LHCN-M2 (cell line): ENCODE measurements at places on chromosomes 7 and 10.

GRCh38 chr7:30278849-30279652 is 5.3 kb upstream of the ZNRF2 start:
- no peak for DNase-seq

DNA sequence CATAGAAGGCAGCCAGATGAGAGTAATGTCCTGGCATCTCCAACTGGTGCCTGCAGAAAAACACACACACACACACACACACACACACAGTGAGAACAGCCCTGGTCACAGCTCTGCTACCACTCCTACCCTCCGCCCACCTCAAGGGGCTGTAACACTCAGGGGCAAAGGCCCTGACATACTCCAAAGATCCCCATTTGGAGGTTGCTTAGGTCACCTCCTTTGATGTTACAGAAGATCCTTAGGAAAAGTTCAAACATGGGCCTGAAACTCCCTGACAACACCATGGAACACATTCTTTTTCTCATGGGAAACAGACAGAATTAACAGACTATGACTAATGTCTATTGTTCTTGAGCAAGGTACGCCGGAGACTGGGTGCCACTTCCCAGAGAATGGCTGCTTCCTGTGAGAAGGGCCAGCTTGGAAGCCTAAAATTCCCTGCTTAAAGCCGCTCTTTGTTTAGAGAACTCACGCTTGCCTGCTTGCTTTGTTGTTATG is 27.7 kb downstream of the DENND11 start:
- DNase-seq = no peak

DNA sequence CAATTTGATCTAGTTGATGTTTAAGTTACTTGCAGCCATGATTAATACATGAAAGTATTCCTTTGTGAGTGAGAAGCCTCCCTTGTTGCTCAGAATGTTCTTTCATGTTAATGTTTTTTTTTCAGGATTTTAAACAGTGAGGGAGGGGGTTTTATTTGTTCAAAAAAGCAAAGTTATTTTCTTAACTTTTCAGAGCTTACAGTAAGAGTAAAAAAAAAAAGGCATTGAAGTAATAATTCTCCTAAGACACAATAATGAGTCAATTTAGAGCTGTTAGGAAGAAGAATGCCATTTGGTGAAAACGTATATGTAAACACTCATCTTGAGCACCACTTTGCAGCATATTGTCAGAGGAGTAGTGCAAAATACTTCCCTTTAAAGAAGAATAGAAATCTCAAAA is 105.8 kb downstream of the SEMA3A start:
- no peak for DNase-seq

GRCh38 chr10:119502618-119503155 is 39.8 kb downstream of the RGS10 start:
- no peak for DNase-seq

- no peak for DNase-seq
Observed at GRCh38 chr10:117096599-117097201, 41.4 kb downstream of the VAX1 start.

GRCh38 chr10:6643962-6644361 is 63.9 kb upstream of the PRKCQ start:
- no peak for DNase-seq

DNA sequence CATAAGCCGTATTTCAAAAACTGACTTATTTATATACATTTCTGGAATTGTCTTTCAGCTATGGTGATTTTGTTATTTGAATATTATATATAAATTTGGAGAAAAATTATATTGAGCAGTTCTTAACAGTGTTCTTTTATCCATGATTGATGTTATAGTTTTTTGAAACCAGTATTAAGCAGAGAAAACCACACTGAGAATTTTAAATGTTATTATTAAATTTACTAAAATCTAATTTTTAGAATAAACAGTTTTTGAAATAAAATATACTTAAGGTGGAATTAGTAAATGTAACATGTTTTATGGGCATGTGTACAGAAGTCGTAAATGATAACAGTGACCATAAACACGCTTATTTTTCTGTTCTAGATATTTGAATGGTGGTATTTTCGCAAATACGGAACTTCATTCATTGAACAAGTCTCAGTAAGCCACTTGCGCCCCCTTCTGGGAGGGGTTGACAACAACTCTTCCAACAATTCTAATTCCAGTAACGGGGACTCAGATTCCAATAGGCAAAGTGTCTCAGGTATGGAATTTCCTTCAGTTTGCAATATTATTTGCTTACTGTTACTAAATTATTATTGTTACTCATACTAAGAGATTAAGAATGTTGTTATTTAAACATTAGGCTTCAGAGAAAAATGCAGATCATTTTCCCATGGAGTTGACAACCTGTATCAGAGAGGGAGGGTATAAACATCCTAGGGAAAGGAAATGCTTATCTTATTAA is 166.1 kb downstream of the ST7 start:
- DNase-seq = peak; percentile 80

DNA sequence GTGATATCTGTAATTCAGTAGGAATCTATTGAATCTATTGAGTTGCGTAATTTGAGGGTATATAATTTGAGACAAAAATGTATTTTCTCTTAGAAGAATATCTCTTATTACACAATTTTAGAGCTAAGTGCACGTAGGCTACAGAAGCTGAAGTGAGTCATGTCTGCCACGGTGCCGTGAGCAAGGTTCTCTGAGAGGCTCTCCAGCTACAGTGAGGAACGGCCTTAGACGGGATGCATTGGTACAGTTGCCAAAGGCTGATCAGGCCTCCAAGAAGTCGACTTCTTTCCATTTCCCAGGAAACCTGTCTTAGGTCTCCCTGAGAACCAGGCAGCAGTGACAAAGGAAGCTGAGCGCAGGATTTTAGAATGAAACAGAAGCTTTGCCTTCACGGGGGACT is 28.6 kb downstream of the TCERG1L start:
- no peak for DNase-seq

DNA sequence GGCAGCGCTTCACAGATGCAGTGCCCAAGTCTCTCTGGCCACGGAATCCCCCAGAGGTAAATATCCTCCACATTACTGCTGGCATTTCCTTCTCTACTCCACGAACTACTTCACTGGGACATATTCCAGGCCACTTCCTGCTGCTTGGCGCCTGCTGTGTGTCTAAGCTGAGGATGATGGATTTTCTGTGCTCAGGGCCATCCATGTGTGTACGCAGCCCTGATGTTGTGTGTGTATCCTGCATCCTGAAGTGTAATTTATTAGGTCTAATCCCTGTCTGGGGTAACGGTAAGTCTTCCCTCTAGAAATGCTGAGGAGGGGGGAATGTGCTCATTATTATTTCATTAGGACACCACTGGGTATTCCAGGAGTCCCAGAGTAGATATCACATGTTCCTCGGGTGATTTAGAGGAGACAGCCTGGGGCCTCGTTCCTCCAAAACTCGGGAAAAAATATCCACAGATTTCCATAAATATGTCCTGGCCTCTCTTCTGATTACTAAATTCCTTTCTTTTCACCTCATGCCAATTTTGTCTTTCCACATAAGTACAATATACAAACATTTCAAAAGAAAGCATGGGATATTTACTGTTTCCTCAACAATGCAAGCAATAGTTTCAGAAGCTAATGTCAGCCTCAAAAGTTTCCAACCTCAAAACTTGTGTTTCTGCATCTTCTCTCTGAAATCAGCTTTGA is 25.5 kb upstream of the HABP2 start:
- DNase-seq = no peak

DNA sequence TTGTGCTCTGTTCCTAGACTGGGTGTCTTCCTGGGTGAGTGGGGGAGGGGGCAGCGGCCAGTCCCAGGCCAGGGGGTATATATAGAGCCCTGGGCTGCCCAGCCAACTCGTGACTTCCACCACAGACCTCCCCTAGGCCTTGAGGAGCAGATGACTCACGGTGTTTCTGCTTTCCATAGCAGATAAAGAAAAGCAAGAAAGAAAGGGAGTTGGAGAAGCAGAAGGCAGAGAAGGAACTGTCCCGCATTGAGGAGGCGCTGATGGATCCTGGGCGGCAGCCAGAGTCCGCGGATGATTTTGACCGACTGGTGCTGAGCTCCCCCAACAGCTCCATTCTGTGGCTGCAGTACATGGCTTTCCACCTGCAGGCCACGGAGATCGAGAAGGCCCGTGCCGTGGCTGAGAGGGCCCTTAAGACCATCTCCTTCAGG is 10.1 kb downstream of the CALHM2 start:
- peak; percentile 58 for DNase-seq

GRCh38 chr10:3687510-3688081 is 97.4 kb downstream of the KLF6 start:
- DNase-seq = no peak

GRCh38 chr7:99557196-99557607 is 1.2 kb upstream of the ZNF655 start:
- DNase-seq = no peak

- peak; percentile 46 for DNase-seq
Observed at GRCh38 chr10:24415455-24416125, 206.7 kb downstream of the KIAA1217 start.

DNA sequence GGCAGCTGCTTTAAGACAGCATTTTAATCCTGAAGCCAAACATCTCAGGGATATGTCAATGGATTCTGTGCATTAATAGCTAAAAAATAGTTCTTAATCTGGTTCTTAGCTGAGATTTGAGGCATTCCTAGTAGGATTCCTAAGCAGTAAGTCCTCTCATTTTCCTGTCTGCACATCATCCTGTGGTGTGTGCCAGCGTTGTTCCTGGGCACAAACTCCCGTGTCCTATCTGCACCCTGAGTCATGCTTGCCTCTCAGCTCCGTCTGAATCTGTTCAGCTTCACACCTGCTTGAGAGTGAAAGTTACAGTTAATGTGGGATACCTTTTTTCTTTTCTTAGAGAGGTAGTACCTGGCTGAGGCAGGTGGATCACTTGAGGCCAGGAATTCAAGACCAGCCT is 19.5 kb downstream of the BAG3 start:
- DNase-seq = peak; percentile 47

DNA sequence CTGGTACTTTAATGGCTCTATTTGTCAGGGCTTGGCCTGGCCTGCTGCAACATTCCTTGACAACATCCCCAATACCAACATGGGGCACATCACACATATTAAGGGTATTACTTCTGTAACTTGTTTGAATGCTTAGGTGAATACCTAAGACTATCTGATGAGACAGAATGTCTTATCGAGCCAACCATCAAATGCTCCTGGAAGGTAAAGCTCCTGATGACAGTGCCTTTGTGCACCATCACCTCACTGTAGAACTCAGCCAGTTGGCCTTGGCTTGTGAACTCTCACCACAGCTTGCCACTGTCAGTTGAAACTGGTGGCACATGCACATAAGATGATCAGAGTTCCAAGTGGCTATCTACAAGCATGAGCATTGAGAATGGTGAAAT is 3.7 kb upstream of the MYO1G start:
- no peak for DNase-seq

- DNase-seq = no peak
Observed at GRCh38 chr10:79022565-79023230, 46.1 kb upstream of the ZMIZ1 start.

GRCh38 chr7:4849390-4849789 is 12.4 kb downstream of the PAPOLB start:
- DNase-seq = peak; percentile 14

DNA sequence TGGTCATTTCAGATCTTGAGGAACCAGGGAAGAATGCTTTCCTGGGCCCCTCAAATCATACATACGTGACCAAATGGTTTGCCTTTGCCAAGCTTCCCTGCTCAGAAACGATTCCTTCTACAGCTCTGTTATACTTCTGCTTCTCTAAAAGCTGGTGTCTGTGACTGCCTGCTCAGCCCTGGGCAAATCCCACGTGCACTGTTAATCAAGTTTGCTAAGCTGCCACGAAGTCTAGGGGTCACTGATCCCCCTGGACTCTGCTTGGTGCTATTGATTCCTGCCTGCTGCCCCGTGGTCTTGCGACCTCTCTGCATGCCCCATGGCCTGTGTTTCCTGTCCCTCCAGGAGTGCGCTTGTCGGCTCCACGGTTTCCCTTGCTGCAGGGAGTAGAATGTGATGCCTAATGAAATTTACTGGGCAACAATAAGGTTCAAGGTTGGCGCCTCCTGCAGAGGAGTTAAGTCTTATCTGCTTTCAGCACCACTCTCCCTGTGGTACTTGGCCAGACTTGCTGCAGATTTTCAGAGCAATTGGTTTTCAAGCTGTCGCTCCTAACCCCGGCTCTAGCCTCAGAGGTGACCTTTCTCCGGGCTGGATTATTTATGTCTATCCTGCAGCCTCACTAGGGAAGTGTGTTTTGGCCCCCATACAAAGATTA is 201.6 kb upstream of the FZD8 start:
- DNase-seq = no peak
